ENCODE measurements at places on chromosomes 5 and 9.

- no peak for DNase-seq
These were observed 38.7 kb downstream of the NKX2-5 start for GRCh38 chr5:173196133-173196952.

GRCh38 chr5:135134691-135135381, 100.8 kb upstream of the PITX1 start:
- peak; percentile 73 for DNase-seq

DNA sequence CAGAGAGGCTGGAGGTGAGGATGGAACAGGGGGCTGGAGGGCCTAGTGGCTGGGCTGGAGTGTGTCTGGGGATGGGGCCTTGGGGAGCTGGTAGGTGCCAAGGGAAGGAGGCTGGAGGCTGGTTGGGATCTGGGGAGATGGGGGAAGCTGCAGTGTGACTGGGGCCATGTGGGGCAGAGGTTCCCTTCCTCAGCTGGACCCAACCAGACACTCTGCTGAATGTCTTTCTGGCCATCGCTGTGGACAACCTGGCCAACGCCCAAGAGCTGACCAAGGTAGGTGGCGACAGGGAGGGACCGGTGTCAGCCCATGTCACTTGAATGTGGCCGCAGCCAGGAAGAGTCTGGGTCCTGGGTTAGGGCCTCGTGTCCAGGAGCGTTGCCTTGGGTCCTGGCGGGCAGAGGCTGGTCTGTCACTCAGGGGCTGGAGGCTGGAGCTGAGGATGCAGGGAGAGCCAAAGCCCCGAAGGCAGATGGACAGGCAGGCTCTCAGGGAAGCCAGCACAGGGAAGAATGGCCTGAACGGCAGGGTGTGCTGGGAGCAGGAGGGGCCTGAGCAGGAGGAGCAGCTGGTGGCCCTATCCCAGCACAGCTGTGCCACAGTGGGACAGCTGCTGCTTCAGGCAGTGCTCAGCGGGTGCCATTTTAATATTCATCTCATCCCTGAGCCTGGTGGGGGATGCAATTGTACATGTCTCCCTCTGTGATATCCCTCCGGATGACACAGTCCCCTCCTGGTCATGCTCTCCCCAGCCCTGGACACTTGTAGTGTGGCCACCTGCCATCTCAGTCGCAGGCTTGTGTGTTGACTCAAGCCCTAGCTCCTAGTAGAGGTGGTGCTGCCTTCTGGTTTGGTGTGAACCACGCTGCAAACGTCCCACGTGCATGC, 132.5 kb downstream of the CACNA1B start:
- no peak for DNase-seq

GRCh38 chr5:176994460-176995121, 12.0 kb downstream of the UIMC1 start:
- no peak for DNase-seq

- DNase-seq = no peak
These were observed 189.3 kb downstream of the PAPPA start for GRCh38 chr9:116342941-116343340.

DNA sequence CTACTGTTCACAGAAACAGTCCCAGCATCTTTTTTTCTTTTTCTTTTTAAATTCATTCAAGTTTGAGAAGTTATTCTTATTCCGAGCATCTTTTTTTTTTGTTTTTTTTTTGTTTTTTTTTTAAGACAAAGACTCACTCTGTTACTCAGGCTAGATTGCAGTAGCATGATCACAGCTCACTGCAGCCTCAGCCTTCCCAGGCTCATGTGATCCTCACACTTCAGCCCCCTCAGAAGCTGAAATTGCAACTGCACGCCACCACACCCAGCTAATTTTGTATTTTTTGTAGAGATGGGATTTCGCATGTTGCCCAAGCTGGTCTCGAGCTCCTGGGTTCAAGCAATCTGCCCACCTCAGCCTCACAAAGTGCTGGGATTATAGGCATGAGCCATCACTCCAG, 36.4 kb upstream of the CHD1 start:
- DNase-seq = no peak

DNA sequence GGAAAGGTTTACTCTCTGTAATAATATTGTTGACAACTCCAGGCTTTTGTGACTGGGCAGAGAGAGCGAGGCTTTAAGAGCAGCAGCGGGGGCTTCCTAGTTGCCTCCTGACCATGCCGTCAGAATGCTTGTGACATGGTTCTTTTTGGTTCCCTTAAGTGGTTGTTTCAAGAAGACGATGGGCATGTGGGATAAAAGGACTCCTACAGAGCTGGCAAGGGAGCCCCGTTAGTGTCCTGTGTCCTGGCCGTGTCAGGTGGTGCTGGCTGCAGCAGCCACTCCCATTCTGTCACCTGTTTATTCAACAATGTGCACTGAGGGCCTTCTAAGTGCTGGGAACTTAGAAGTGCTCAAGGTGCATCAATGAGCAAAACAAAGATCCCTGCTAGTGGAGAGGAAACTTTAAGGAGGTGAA, 19.7 kb downstream of the LCP2 start:
- DNase-seq = no peak

GRCh38 chr9:129667850-129668249, 2.4 kb downstream of the PRRX2 start:
- DNase-seq = peak; percentile 29

GRCh38 chr5:159208514-159209437, 577 bp downstream of the RNF145 start:
- peak; percentile 64 for DNase-seq

- DNase-seq = peak; percentile 65
These were observed 797 bp downstream of the FAM78A start for GRCh38 chr9:131275332-131276093.

- DNase-seq = no peak
These were observed 13.4 kb downstream of the ADAM19 start for GRCh38 chr5:157562111-157562581.

- DNase-seq = no peak
These were observed 1435.7 kb downstream of the MAT2B start for GRCh38 chr5:164941132-164941531.

- no peak for DNase-seq
These were observed 78.1 kb upstream of the SPATA31C2 start for GRCh38 chr9:88216126-88216995.

- DNase-seq = no peak
These were observed 2336.0 kb upstream of the ACO1 start for GRCh38 chr9:30048396-30048795.

DNA sequence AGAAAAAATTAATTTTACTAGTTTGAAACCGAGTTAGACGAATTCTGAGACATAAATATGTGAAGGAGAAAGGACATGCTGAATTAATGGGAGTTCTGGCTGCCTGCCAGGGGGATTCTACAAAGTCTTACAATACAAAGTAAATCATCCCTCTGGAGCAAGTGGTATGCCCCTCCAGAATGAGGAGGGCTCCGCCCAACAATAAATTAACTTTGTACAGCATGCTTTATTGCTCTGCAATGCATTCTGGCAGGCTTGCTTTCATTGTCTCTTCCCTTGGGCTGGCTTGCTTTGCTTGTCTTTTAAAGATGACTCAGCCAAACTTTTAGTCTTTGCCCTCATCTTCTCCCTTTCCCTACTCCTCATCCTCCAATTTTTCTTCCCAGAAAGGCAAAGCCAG, 11.7 kb upstream of the PCDHB1 start:
- DNase-seq = no peak

DNA sequence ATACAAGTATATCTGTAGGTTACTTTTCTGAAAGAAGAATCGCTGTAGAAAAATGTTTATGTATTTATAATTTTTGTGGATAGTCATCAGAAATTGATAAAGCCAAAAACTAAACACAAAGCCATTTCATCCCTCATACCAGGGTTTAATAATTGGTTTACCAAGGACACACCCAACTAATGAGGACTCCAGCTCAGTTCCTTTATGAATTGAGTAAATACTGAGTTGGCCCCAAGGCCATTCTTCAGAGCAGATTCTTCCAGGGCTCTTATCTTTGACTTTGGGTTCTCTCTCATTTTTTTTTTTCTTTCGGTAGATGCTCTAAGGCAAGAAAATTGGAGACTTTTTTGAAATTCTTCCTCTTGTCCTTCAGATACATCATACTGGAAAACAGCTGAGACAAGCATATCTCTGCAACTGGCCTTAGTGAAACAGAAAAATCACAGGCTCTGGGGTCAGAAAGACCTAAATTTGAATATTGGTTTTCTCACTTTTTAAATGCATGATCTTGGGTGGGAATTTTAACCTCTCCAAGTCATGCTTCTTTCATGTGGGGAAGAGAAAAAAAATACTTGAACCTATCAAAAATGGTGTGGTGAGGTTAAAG, 401.8 kb downstream of the ARHGEF28 start:
- DNase-seq = no peak

GRCh38 chr9:135961811-135962695, 880 bp upstream of the UBAC1 start:
- DNase-seq = no peak

GRCh38 chr5:124859027-124859426, 112.6 kb upstream of the ZNF608 start:
- peak; percentile 10 for DNase-seq

DNA sequence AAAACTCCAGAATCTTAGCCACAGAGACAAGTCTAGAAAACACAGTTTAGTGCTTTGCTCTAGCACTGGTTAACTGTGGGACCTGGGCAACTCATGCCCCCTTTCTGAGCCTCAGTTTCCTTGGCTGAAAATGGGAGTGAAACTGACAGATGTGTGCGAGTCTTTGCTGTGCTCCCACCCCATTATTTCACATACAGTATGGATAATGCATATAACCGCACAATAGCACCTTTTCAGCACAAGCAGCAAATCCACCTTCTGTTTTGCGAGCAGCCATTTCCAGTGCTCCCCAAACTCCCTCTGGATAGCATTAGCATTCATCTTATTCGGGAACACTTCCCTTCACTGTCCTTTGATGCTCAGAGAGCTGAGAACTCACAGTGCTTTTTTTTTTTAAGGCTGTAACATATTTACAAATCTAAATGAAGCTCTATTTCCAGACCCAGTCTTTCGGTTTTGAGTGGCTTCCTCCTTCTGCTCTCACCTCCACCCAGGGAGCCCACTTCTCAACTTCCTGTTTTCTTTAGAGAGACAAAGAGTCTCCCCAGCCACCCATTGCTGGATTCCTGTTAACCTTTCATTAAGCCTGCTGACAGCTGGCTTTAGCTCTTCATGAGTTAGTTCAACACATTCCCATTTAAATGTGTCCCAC, 49.2 kb downstream of the TIMD4 start:
- DNase-seq = peak; percentile 16

DNA sequence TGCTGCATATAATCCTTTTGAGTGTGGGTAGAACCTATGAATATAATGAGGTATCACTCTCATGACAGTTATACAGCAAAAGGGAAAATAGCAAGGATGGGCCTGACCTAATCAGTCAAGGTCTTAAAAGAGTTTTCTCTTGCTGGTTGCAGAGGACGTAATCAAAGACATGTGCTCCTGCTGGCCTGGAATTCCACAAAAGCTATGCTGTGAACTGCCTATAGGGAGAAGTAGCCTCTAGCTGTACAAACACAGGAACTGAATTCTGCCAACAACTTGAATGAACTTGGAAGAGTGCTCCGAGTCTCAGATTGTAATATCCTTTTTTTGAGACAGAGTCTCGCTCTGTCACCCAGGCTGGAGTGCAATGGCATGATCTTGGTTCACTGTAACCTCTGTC, 195.6 kb downstream of the PLK2 start:
- no peak for DNase-seq

DNA sequence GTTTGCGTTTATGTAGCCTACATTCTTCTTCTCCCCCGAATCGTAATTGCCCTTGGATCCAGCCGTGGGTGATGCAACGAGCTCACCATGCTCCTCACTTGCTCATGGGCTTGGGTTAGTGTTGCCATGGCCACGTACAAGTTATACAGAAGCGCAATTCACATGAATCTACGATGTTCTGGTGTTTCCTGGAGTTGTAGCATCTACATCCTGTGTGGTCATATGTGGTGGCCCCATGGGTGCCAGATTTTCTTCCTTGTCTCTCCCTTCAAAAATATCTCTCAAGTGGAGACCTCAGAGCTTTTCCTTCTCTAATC, 115.3 kb downstream of the TLE4 start:
- DNase-seq = no peak

DNA sequence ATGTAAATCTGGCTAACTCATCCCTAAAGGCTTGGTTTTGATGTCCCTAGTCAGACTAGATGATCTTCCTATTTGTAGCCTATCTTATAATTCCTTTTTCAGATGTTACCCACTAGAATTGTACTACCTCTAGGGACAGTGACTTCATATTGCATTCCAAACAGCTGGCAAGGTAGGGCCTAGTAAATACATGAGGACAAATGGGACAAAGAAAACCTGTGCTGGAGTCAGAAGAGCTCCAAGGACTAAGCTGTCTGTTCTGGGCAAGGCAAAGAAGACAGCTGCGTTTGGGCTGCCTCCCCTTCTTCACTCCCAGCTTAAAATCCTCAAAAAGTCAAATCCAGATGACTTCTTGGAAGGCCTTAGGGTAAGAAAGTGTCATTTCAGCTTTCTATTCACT, 10.0 kb downstream of the DMXL1 start:
- no peak for DNase-seq

DNA sequence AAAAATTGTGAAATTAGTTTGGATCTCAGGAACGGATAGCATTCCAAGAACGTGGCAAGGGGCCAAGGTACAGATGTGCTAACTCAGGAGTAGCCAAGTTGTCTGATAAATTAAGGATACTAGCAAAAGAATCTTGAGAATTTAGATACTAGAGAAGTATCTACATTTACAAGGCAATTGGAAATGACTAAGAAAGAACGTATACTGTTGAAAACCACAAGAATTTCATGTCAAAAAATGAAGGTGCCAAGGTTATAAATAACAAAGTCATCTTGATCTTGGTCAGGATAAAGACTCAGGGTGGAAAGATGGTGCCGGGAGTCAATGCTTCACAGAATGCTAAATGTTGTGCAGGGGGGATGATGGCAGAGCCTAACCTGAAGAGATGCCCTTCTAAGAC, 19.2 kb downstream of the CAPSL start:
- no peak for DNase-seq

DNA sequence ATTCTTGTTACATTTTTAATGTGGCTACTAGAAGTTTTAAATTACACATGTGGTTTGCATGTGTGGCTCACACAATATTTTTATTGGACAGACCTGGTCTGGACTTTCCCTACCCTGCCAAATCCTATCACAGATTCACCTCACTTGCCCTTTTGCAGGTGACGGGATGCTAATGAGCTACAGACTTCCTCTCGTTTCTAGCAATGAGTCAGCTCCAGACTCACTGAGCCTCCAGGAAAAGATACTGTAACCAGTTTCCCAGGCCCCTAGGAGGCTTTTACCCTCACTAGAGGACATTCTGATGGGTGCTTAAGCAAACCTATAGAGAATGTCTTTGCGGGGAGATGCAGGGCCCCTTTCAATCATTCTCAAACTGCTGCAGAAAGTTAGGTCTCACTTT, 135.4 kb downstream of the WDR41 start:
- no peak for DNase-seq

DNA sequence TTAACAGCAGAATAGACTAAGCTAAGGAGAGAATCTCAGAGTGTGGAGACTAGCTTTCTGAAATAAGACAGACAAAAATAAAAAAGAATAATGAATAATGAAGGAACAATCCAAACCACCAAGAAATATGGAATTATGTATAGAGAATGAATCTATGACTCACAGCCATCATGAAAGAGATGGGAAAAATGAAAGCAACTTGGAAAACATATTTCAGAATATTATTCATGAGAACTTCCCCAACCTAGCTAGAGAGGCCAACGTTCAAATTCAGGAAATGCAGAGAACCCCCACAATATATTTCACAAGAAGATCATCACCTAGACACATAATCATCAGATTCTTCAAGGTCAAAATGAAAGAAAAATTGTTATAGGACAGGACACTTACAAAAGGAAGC, 349.0 kb upstream of the MPDZ start:
- DNase-seq = no peak

GRCh38 chr9:3262826-3263529, 262.8 kb downstream of the RFX3 start:
- no peak for DNase-seq

- DNase-seq = no peak
These were observed 2.7 kb downstream of the UBAC1 start for GRCh38 chr9:135958485-135958884.
